ENCODE measurements at places on chromosomes 1 and 21.

- DNase-seq, result no peak
These were observed 22.1 kb downstream of the FCRL4 start for GRCh38 chr1:157575744-157576143.

- DNase-seq, result no peak
These were observed 185.0 kb downstream of the RGS7 start for GRCh38 chr1:241171991-241172390.

DNA sequence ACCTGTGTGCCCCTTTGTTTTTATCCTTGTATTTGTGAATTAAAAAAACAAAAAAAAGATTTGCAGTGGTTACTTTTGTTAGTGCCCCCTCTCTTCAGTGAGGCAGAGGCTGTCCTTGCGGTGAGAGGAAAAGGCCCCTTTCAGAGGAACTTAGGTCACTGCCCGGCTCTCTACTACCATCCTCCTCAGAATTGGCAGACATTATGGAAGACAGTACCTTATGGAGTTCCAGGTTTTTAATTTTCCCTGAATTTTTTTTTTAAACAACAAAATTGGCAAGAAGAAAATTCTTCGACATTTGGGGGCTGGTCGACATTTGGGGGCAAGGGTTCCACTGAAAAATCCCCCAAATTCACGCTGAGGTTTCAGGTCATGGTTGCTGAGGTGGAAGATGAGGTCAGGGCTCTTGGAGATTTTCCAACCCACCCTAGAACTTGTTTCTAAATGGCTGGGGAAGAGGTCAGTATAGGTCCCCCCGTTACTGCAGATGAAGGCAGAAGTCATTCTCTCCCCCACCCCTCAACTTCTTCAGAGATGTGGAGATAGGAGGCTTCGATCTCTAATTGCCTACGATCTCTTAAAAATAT lies 5.3 kb downstream of the RXFP4 start:
- DNase-seq, result no peak

DNA sequence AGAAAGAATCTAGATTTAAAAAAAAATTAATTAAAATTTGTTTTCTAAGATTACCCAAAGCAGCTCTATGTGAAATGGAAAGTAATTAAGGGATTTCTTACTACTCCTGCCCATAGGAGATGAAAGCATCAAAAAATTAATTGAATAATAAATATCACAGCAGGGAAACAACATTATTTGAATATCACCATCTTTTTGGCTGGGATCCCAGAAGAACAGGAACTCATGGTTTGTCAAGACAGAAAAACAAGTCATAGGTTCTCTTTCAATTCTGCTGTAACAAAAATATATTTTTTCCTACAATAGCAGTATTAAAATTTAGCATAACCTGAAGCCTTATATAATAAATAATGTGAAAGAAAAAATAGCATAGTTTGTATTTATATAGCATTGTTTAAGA lies 1713.4 kb downstream of the NCAM2 start:
- DNase-seq, result no peak

DNA sequence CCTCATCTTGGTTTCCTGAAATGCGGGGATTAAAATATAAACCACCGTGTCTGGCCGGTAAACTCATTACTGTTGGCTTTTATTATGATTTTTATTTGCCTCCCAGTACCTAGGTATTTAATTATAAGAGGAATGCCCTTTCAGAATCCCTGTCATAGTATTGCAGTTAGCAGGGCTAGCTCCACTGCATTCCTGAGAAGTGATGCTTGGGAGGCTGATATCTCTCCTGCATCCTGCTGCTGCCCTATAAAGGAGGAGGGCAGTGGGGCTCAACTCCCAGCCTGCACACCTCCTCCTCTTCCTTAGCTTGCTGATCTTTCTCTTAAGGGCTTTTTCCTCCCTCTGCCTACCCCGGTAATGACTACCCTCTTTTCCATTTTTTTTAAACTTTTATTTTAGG lies 19.9 kb upstream of the DISC1 start:
- no peak for DNase-seq

DNA sequence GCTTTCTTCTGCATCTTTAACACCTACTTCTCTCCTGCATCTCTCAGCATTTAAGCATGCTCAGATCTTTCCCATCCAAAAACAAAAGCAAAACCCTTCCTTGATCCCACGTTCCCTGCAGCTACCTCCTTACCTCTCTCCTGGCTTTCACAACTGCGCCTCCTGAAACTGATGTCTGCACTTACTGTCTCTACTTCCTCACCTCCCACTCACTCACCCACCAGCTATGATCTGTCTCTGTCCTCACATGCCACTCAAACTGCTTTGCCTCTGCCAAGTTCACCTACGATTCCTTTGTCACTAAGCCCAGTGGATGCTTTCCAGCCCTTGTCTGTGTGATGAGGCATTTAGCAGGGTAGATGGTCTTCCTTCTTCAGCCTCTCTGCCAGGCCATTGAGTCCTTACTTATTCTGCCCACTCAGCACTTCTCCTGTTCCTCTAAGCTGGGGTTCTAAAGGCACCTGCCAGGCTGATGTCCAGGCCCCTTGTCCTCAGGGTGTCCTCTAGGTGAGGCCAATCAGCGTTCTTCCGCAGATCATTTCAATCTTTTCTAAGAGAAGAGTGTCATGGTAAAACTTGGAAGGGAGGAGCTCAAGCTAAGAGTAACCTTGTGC lies 10.0 kb upstream of the GJB3 start:
- no peak for DNase-seq

DNA sequence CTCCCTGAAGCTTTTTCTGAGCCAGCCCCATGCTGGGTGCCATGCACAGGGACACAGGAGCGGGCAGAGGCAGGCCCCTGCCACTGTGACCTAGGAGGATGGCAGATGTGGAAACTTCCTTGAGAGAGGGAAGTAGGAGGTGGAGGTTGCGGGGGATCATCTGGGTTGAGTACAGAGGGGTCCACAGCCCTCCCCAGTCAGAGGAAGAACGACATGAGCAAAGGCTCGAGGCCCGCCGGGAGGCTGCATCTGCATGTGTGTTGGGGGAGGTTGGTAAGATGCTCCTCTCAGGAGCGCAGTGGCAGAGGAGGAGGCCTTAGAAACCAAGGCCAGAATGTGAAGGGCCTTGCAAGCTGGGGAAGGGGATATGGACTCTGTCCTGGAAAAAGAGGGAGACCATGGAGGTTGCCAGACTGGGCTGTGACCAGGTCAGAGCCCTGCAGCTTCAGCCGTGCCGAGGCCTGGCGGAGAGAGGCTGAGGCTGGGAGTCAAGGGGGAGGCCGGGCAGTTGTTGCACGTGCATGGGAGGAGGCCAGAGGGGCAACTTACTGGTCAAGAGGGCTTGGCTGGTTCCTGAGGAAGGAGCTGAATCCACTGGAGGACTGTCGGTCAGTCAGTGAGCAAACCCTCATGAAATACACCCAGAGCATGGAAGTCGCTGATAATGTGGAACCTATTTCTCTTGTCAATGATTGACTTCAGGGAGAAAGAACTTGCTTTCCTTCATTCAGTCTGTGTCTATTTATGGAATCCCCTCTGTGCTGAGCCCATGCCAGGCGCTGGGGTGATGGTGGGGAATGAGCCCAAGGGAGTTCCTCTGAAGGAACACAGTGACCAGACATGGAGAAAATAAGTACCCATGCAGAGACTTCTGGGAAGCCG lies 31.7 kb downstream of the A3GALT2 start:
- DNase-seq, result no peak

- DNase-seq, result no peak
These were observed 24.0 kb upstream of the HYI start for GRCh38 chr1:43477716-43478115.
